CD4-positive, alpha-beta T cell (primary cell): ENCODE measurements at places on chromosomes 6 and 20. TPM values are rescaled to one million over a fixed set of nuclear protein-coding genes. Genes with fewer than 3 reads are reported as not detected.

GRIK2 gene
- not detected for total RNA-seq

DNA sequence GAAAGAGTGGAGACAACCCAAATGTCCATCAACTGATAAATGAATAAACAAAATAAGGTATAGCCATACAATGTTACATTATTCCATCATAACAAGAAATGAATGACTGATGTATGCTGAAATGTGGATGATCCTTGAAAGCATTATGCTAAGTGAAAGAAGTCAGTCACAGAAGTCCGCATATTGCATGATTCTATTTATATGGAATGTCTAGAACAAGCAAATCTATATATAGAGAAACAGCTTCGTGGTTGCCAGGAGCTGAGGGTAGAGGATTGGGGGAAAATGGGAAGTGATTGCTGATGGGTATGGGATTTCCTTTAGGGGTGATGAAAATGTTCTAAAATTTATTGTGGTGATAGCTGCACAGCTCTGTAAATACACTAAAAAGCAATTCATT is 196.8 kb downstream of the ATXN1 start:
- no peaks in the 10 kb centered on the region for H3K4me1 ChIP-seq
- H3K36me3 ChIP-seq = no peaks in the 10 kb centered on the region
- no peak overlapping the region for H3K27ac ChIP-seq
- no peak overlapping the region for H3K4me3 ChIP-seq

CABLES2 gene
- 4.4 TPM for total RNA-seq

DNA sequence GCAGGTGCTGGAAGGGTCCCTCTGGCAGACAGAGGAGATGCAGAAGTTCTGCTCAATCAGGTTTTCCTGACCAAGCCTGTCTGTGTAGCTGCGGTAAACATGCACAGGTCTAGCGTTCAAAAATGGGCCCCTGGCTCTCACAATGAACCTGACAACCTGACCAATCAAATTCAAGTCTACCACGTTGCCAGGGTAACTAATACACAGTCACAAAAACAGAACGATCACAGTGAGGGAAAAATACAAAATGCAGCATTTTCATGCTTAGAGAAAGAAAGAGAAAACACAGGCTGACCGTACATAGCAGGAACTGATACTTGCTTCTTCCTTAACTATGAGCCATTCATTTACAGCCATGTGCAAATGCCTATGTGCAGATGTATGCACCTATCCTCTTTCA is 353.1 kb upstream of the TSHZ2 start:
- no peak overlapping the region for H3K4me3 ChIP-seq
- no peak overlapping the region for H3K27ac ChIP-seq
- no peak for DNase-seq

DNA sequence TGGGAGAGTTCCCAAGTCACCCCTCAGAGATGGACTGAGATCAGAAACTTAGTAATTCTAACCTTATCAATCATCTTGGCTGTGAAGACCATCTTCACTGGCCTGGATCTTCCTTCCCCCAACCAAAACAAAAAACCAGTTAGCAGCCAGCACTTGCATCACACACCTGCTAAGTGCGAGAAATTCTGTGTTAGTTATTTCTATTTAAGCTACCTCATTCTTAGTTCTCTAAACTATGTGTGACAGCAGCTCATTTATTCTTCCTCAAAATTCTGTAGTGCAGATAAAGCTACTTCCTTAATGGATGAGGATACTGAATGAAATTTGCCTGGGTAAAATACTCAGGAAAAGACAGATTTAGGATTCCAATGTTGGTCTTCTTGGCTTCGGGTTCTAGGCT is 18.2 kb upstream of the TAGAP start:
- H3K27ac ChIP-seq = peak overlapping the region; percentile 84
- H3K4me3 ChIP-seq = peak overlapping the region; percentile 17
- no peaks in the 10 kb centered on the region for H3K36me3 ChIP-seq
- DNase-seq = no peak
- H3K27me3 ChIP-seq = no peaks in the 10 kb centered on the region
- peaks cover 61% of the 10 kb centered on the region for H3K4me1 ChIP-seq

BMP5 gene
- total RNA-seq = not detected

DNA sequence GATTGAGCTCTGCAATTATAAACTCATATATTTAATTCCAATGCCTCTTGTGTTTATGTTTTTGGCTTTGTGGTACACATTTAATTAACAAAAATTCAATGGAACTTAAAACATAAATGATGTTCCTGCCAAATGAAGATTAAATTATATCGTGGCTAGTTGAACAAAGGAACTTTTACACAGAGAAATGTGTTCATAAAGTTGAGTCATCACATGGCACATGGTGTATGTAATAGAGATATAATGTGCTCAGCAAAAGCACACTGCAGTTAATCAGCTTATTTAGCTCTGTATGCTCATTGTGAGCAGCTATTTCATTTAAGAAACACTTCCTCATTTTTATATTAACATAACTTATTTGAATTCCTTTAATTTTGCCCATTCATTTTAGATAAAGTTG is 1295.6 kb upstream of the CITED2 start:
- H3K27ac ChIP-seq = no peak overlapping the region
- H3K27me3 ChIP-seq = no peaks in the 10 kb centered on the region
- no peaks in the 10 kb centered on the region for H3K36me3 ChIP-seq
- H3K4me3 ChIP-seq = no peak overlapping the region
- no peak for DNase-seq
- H3K4me1 ChIP-seq = no peaks in the 10 kb centered on the region

C20orf96 gene
- total RNA-seq = 2.4 TPM

SMOC2 gene
- total RNA-seq = not detected

DNA sequence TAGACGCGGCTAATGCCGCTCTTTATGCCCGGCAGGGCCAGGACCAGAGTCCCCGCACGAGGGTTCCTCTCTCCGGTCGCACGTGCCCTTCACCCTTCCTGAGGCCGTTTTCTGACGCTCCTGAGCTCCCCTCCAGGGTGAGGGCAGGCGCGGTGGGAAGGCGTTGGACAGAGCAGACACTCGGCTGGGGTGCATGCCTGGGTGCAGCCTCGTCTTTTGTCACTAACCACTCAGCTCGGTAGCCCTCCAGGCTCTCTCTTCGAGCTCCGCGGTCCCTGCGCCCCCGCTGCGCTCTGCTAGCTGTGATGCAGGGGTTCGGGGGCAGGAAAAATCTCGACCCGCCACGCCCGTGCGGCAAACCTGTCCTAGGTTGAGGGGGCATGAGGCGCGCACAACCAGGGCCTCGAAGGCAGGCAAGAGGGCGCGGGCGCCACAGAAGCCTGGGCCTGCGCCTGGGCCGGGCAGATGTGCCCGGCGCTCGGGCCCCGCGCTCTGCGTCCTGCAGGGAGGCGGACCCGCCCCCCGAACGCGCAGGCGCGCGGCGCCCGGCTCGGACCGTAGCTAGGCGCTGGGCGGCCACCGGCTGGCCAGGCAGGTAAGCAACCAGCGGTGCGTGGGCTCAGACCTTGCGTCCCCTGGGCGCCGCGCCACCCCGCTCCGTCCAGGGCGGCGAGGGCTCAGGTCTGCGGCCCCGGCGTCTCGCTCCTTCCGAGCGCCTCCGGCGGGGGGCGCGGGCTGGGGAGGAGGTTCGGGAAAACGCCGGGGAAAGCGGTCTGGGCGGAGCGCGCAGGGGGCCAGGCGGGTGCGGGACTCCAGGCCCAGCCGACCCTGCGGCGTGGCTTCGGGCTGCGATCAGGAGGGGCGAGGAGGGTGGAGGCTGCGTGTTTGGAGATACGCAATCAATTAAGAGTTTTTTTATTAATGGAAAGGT is at the start of gene L3MBTL1:
Gene L3MBTL1 (plus strand): TSS at position 548 of the 931 bp plus-strand sequence. CDS start 5,807 bp downstream, outside the sequence.
- peak; percentile 15 for DNase-seq
- H3K36me3 ChIP-seq = no peaks in the 10 kb centered on the region
- peaks cover 25% of the 10 kb centered on the region for H3K27me3 ChIP-seq
- H3K27ac ChIP-seq = no peak within 1 kb of the TSS
- H3K4me1 ChIP-seq = peaks cover 15% of the 10 kb centered on the region

- no peak for DNase-seq
- H3K27ac ChIP-seq = no peak overlapping the region
- H3K36me3 ChIP-seq = no peaks in the 10 kb centered on the region
- H3K27me3 ChIP-seq = no peaks in the 10 kb centered on the region
- no peak overlapping the region for H3K4me3 ChIP-seq
These were observed 365.4 kb downstream of the PHF3 start for GRCh38 chr6:64000818-64001491.

DNA sequence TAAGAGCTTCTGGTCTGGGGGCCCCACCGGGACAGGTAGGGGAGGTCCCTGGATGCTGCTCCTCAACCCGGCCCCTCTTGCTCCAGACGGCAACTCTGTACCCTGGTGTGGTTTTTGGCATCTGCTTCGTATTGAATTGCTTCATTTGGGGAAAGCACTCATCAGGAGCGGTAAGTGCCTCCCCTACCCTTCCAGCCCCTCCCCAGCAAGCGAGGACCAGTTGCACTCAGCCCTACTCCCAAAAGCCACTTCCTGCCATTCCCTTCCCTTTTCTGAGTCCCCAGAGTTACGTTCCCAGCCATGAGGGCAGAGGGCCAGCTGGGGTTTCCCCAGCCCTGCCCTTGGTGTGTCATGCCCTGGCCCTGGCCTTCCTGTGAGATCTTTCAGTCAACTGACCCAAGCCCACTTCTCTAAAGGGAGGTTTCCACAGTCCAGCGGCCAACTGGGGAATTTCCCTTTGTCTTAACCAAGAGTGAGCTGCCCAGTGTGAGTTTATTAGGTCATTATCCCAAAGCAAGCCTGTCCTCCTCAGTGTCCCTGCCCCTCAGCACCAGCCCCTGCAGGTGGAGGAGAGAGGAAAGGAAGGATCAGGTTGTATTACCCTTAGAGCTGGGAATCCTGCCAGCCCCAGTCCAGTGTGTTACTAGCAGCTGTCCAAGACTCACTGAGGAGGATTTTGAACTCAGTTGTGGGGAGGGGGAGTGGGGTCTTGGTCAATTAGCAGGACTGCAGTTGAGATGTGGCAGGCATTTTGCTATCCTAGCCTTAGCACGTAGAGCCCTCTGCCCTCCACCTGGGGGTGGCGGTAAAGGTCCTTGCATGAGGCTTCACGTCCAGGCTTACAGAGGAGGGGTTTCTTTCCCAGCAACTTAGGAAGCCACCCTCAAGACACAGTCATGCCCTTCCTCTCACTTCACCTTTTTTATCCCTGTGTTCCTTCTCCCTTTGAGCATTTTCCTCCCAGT is 45.8 kb downstream of the TM9SF4 start:
- no peak overlapping the region for H3K4me3 ChIP-seq
- peaks cover 66% of the 10 kb centered on the region for H3K36me3 ChIP-seq
- DNase-seq = peak; percentile 13
- no peaks in the 10 kb centered on the region for H3K27me3 ChIP-seq
- no peaks in the 10 kb centered on the region for H3K4me1 ChIP-seq

- H3K36me3 ChIP-seq = no peaks in the 10 kb centered on the region
- DNase-seq = no peak
- no peak overlapping the region for H3K4me3 ChIP-seq
- H3K4me1 ChIP-seq = no peaks in the 10 kb centered on the region
These were observed 42.3 kb upstream of the COL21A1 start for GRCh38 chr6:56289721-56290120.

- DNase-seq = no peak
- H3K36me3 ChIP-seq = no peaks in the 10 kb centered on the region
- H3K4me3 ChIP-seq = no peak overlapping the region
- H3K4me1 ChIP-seq = peaks cover 5% of the 10 kb centered on the region
- no peaks in the 10 kb centered on the region for H3K27me3 ChIP-seq
These were observed 4.8 kb upstream of the SRSF12 start for GRCh38 chr6:89122625-89123024.

PLTP gene
- total RNA-seq = not detected

SNX3 gene
- 39.8 TPM for total RNA-seq

- no peak for DNase-seq
- H3K4me3 ChIP-seq = no peak overlapping the region
These were observed 111.2 kb upstream of the PTCHD4 start for GRCh38 chr6:48222241-48222640.

MPIG6B gene
- 0.11 TPM for total RNA-seq

DNA sequence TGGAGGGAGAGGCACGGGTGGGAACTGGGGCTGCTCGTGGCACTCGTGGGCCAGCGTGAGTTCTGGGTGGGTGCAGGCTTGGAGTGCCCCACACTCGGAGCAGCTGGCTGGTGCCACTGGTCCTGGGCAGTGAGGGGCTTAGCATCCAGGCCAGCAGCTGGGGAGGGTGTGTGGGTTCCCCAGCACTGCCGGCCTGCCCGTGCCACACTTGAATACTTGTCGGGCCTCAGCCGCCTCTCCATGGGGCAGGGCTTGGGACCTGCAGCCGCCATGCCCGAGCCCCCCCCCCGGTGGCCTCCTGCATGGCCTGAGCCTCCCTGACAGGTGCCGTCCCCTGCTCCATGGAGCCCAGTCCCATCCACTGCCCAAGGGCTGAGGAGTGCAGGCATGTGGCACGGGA is 207.2 kb downstream of the CD109 start:
- no peak for DNase-seq
- H3K36me3 ChIP-seq = no peaks in the 10 kb centered on the region
- no peaks in the 10 kb centered on the region for H3K27me3 ChIP-seq
- no peaks in the 10 kb centered on the region for H3K4me1 ChIP-seq

DNA sequence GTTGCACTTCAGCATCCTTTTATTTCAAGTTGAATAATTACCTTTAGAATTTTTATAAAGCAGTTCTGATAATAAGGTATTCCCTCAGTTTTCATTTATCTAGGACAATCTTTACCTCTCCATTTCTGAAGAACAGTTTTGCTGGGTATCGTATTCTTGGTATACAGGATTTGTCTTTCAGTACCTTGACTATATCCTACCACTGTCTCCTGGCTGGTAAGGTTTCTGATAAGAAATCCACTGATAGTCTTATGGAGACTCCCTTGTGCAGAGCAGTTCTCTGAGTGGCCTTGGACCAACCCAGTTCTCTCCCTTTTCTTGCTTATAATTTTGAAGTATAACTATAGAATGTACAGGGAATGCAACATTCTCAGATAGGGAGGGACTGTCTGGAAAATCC is 51.3 kb upstream of the SAMD3 start:
- no peak for DNase-seq
- no peak overlapping the region for H3K27ac ChIP-seq
- H3K4me1 ChIP-seq = no peaks in the 10 kb centered on the region
- H3K36me3 ChIP-seq = no peaks in the 10 kb centered on the region
- no peak overlapping the region for H3K4me3 ChIP-seq
- no peaks in the 10 kb centered on the region for H3K27me3 ChIP-seq

DNA sequence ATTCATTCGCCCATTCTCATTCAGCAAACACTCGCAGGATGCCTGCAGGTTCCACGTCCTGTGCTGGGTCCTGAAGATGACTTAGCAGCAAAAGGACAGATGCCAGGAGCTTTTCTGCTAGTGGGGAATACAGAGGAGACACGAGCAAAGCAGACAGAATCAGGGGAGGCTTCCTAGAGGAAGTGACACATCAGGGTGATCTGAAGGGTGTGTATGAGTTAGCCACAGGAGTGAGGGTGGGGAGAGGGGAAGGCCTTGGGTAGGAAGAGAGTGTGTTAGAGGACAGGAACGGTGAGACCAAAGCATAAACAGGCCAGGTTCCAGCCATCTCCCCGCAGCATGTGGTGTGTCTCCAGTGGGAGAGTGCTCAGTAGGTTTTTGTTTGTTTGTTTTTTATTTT is 73.4 kb upstream of the GTSF1L start:
- H3K27me3 ChIP-seq = no peaks in the 10 kb centered on the region
- H3K4me3 ChIP-seq = no peak overlapping the region
- H3K4me1 ChIP-seq = peaks cover 6% of the 10 kb centered on the region
- no peak overlapping the region for H3K27ac ChIP-seq
- H3K36me3 ChIP-seq = no peaks in the 10 kb centered on the region
- DNase-seq = no peak

- H3K27ac ChIP-seq = no peak overlapping the region
- H3K27me3 ChIP-seq = no peaks in the 10 kb centered on the region
- DNase-seq = no peak
- H3K36me3 ChIP-seq = no peaks in the 10 kb centered on the region
- H3K4me1 ChIP-seq = no peaks in the 10 kb centered on the region
These were observed 138.9 kb downstream of the TBX18 start for GRCh38 chr6:84625506-84625905.

CST8 gene
- total RNA-seq = not detected

GRCh38 chr6:90993770-90994169 is 406.9 kb upstream of the MAP3K7 start:
- DNase-seq = no peak

TGM2 gene
- total RNA-seq = 0.06 TPM
